ENCODE measurements at places on chromosomes 1 and 21.
A peak's percentile ranks its signal among the peaks of the same experiment; 100 is the strongest.

GRCh38 chr1:110214454-110215404 lies 4.6 kb downstream of the KCNC4 start:
- DNase-seq = no peak

DNA sequence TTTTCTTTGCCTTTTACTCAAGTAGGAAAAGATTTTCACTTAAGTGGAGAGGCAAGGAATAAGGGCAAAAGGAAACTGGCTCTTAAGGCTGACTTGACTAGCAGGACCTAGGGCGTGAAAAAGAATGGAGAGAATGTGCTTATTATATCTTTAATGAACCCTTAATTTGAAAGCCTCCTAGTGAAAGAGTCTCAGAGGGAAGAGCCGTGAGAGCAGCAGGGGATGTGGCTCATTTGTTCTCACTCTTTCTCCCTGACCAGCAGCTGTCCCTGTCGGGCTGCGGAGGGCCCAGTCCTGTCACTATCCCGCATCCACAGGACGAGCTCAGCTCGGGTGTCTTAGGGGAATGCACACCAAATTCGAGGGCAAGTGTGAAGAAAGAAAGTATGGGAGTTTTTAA lies 180.1 kb downstream of the EDEM3 start:
- no peak for DNase-seq

DNA sequence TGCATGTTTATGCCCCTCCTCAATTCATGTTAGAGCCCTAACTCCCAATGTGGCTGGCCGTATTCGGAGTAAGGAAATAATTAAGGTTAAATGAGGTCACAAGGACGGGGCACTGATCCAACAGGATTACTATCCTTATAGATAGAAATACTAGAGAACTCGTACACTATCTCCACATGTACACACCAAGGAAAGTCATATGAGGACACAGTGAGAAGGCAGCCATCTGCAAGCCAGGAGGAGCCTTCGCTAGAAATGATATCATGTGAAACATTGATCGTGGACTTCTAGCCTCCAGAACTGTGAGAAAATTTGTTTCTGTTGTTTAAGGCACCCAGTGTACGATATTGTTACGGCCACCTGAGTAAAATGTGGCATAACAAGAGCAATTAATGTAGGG lies 79.7 kb downstream of the FAF1 start:
- DNase-seq = no peak

DNA sequence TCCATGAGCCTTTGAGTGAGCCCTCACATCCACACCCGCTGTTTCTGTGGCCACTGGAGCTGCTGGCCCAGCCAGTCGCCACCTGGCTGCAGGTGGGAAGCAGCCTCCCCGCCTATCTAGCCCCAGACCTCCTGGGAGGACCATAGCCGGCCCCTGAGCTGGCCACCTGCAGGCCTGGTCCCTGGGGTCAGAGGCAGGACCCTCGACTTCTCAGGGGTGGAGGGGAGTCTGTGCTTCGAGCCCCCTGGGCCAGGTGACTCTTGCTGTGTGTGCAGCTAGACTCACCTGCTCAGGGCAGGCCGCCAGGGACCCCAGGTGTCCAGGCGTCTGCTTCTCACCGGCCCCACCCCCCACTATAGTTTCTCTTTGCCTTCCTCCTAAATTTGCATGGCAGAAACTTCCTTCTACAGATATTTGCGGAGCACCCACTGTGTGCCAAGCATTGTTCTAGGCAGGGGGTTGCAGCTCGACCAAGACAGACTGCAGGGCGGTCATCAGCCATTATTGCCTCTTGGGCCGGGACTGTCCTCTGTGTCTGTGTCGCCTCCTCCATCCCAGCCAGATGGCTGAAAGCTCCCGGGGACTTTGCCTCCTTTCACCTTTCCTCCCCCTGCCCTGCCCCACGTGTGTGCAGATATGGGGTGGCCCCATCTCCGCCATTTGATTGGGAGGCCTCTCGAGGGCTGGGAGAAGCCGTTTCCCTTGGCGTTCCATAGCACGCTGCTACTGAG lies 27.3 kb downstream of the SPSB1 start:
- DNase-seq = no peak

DNA sequence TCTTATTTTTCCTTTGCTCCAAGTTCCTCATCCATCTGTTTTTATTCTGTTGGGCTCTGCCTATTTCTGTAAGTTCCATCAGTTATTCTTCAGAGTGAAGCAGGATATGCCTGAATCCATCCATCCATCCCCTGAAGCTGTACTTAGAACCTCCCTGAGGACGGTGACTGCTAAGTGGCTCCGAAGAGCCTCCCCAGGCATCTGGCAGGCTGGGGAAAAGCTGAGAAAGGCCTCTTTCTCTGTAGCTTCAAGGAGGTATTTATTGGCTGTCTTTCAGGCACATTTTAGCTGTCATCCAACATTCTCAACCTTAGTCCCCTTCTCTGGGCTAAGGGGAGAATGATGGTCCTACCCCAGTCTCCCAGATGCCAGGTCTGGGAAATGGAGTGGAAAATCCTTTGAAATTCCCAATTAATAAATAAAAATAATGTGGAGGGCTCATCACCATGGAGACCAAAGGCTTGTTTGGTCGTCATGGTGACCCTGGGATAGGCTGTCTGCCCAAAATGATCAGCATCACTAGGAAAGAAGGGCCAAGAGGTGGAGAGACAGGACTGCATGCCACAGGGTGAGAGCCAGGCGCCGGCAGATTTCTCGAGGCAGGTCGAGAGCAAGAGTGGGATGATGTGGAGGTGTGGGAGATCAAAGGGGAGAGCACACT lies 82.0 kb downstream of the UBIAD1 start:
- DNase-seq = no peak

DNA sequence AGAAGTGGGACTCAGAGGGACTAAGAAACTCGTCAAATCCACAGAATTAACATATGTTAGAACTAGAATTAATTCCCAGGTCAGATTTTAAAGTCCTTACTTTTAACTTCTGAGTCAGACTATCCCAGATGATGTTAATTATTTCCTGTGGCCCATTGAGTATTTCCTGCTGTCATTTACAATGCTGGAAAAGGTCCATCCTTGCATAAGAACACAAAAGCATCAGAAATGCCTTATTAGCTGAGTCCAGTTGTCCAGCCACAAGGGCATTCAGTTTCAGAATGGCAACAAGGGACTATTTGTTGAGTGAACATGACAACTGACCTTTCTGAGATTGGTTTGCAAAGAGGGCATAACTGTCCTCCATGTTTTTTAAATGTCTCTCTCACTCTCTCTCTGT lies 16.5 kb upstream of the HIVEP3 start:
- peak; percentile 70 for DNase-seq

DNA sequence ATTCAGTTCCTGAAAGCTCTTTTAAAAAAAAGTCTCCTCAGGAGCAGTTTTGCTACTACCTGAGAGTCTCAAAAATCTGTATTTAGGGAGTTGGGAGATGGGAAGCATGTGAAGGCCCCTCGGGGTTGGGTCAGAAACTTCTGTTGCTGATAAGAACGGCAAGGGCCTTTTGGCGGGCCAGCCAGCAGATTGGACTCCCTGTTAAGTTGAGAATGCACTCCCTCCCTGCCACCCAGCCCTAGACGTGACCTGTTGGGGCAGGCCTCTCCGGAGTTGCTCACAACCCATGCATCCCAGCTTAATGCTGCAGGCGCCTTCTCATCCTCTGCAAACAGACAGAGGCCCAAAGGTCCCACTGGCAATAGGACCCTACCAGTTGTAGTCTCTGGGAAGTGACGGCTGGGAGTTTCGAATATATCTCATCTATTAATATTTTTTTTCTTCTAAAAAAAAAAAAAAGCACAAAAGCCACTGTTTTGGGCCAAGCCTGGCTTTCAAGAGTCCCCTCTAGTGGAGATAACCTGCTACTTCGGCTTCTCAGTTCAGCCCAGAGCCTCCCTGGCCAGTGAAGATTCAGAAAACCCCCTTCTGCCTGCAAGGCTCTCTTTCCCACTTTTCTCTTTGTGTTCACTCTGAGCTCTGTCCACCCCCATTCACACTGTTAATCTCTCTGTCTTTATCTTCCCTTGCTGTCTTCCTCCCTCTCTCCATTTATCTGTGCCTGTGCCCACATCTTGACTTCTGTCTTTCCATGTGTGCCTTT lies 5.3 kb downstream of the PLXNA2 start:
- DNase-seq = no peak

DNA sequence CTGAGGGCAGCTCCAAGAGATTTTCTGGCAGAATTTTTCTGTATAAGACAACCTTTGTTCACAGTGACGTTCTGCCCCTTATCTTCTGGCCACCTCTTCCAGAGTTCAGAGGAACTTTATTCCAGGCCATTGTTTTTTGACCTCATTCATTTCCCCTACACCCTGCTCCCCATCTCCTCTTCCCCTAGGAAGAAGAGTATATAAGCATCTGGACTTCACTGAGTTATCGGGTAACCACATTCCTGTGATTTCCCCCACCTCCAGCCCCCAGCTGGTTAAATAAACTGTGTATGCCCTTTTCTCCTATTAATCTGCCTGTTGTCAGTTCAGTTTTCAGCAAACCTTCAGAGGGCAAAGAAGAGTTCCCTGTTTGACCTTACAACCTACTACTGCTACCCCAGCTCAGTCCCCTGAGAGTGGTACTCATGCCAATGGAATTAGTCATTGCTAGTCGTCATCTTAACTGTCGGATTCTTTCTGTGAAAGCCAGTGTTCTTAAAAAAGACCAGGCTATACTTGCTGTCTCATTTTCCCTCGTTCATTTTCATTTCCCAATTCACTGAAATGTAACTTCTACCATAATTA lies 14.3 kb upstream of the ALG14 start:
- DNase-seq = peak; percentile 63

DNA sequence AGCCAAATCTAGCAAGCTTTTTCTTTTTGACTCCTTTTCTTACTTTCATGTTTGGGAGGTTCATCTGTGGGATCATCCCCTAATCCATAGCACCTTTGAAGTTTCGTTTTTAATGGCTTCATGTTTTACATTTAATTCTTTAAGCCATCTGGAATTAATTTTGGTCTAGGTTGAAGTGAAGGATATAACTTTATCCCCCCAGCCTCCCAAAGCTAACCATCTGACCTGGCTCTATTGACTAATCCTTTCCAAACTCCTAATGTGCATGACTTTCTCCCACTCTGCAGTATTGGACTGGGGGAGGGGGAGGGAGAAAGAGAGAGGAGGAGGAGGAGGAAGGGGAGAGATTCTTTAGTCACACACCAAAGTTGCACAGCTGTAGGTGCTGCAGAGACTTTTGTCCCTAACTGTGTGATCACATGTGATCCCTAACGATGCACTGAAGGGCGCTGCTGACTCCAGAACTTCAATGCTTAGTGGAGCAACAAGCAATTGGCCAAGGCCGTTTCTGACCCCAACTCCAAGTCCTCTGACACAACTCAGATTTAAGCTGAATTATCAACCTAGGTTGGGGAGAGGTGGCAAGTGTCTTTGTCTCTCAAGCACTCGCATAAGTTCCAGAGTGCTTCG lies 191.6 kb downstream of the HUNK start:
- DNase-seq = no peak

DNA sequence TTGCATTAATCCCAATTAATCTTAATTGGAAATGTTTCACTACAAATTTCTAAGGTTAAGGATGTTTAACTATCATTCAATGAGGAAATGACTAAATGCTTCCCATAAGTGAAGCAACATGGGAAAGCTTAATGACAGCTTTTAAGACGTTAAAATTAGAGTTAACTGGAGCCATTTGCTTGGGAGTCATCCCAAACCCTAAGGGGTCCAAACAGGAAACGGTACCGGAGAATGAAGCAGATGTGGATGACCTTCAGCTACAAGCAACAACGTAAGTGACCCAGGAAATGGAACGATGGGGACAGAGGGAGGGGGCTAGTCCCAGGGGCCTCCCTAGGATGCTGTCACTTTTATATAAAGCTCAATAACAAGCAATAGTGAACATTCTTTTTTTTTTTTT lies 62.2 kb downstream of the CAPZB start:
- DNase-seq = no peak

GRCh38 chr21:24276204-24276603 lies 1331.1 kb downstream of the MRPL39 start:
- DNase-seq = no peak

DNA sequence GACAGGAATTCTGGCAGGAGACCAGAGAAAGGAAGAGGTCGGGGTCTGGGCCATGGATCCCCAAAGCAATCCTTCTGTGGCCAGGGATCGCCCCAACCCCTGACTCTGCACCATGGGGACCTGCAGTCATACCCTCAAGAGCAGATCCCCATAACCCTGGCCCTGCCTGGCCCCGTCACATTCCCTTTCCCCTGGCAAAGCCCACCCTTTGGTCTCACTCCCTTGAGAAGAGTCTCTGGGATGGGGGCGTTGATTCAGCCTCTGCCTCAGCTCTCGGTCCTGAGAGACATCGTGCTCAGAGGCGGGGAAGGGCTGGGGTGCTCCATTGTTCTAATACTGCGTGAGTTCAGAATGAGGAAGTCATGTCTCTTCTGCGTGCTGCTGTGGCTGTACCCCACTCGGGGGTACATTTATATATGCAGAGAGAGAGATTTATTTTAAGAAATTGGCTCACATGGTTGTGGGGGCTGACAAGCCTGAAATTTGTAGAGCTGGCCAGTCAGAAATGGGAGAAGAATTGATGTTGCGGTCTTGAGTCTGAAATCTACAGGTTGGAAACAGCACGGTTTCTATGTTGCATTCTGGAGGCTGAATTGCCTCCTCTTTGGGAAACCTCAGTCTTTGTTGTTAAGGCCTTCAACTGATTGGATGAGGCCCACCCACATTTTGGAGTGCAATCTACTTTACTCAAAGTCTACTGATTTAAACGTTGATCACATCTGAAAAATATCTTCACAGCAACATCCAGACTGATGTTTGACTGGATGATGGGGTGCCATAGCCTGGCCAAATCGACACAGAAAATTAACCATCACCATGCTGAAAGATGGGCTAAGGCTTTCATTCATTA lies 4.2 kb upstream of the PADI2 start:
- no peak for DNase-seq

GRCh38 chr1:200979574-200980451 lies 43.7 kb downstream of the KIF21B start:
- no peak for DNase-seq

GRCh38 chr1:67740543-67740942 lies 55.5 kb downstream of the GADD45A start:
- no peak for DNase-seq

- DNase-seq = no peak
Measured at GRCh38 chr1:4599951-4600481, 54.4 kb upstream of the AJAP1 start.

Measured in GM04504 (cell line).